ENCODE measurements at places on chromosomes 12 and 14.

- DNase-seq: no peak
Measured at GRCh38 chr14:51431033-51431709, 191.1 kb downstream of the TMX1 start.

- DNase-seq: no peak
Measured at GRCh38 chr14:105141486-105142281, 26.9 kb downstream of the JAG2 start.

GRCh38 chr14:71988939-71989338 lies 56.7 kb downstream of the RGS6 start:
- DNase-seq: no peak

- no peak for DNase-seq
Measured at GRCh38 chr12:89372584-89373370, 20.5 kb upstream of the DUSP6 start.

GRCh38 chr14:73188501-73188911 lies 48.8 kb upstream of the PAPLN start:
- DNase-seq: peak; percentile 37

- no peak for DNase-seq
Measured at GRCh38 chr12:121227294-121227693, 17.4 kb downstream of the P2RX4 start.

DNA sequence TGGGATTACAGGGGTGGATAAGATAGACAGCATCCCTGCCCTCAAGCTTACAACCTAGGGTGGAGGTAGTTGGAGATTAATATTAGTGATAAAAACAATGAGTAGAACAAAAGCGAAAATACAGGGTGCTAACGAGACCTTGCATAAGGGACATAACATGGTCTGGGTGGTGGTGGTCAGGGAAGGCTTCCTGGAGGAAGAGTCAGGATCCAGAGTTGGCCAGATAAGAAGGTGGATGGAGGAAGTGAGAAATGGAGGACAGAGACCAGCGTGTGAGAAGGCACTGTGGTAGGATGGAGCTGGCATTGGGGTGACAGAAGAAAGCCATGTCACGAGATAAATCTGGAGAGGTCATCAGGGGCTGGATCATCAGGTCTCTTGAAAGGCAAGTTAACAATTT lies 19.2 kb downstream of the NOS1 start:
- no peak for DNase-seq
